ENCODE measurements at places on chromosomes 11 and 22.

DNA sequence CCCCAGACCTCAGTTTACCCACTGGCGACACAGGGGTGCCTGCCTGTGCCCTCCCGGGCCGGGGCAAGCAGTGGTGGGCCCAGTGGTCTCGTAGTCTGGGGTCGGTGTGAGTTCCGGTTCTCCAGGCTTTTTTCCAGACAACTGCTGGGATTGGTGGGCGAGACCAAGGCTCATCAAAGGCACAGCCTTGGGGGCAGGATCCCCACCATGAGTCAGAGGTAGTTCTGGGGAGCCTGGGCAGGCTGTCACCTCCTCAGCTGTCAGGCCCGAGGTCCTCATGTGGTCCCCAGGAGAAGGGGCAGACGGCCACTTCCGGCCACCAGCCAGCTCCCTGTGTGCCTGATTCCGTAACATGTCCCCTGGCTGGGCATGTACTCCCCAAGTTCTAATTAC, 827 bp upstream of the MUC2 start:
- no peak for DNase-seq

GRCh38 chr11:22787551-22788162, 41.9 kb downstream of the SVIP start:
- no peak for DNase-seq

DNA sequence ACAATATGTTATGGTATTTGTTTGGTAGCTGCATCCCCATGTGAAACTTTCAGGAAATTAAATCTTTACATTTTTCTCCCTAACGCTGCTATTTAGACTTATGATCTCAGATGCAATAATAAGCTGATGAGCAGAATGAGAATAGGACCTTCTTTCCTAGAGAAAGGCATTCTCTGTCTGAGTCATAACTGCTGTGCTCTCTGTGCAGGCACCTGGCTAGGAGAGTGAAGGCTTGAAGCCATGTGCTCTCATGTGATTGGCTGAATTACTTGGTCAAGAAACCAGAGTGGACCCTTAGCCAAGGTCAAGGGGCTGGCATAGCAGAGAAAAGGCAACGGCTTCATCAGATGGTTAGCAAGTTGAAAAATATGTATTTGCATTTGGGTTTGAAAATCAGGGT, 185.0 kb downstream of the ADAMTS15 start:
- no peak for DNase-seq

- DNase-seq: no peak
These were observed 29.6 kb downstream of the CAT start for GRCh38 chr11:34468209-34468841.

- DNase-seq: no peak
These were observed 43.3 kb downstream of the RAB38 start for GRCh38 chr11:88131764-88132470.

DNA sequence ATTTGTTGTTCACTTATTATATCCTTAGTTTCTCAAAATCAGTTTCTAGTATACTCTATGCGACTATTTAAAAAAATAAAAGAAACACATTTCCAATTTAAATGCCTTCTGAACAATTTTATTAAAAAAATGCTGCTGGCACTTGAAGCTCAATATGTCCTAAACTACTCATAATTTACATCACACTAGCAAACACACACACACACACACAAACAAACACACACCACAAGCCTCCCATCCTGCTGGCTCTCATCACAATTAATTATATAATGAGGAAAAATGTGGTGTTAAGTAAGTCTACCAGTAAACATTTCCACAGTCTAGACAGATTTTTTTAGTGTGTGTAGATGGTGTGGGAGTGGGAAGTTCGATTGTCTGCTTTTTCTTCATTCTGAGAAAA, 350.3 kb downstream of the AASDHPPT start:
- DNase-seq: no peak

DNA sequence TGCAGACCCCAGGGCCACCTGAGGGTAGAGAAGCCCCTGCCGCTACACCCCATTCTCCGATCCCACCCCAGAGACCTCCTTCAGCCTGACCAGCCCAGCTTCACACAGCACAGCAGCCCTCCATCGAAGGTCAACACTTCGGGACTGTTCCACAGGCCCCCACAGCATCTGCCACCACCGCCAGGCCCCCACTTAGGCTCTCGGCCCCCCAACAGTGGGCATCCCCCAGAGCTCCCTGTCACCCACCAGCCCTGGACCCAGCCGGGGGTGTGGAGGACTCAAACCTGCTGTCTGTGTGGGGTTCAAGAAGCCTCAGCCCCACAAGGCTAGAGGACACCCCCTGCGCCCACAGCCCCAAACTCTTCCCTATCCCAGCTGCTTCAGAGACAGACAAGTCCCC, 6.2 kb downstream of the SBF1 start:
- DNase-seq: no peak

DNA sequence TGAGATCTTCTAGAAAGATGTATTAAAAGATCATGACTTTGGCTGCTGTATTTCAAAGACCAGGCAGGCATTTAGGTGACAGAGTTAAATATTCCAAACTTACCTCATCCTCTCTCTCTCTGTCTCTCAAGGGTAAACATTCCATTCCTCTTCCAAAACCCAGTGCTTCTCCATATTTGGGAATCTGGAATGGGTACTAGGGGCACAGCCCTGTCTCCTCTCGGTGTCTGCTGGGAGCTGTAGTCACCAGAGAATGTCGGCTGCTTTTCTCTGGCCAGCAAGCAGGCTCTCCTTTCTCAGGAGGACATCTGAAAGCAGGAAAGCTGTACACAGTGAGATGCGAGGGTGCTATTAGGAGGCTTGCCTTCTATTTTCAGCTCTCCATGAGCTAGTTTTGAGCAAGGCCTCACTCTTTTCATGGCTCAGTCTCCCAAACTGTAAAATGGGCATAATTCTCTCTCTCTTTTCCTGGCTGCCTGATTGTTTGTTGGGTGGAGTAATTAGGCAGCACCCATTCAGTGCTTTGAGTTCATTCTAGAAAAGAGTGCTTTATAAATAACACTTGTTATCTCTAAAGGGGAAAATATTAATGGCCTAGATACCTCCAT, 9.3 kb upstream of the PEX26 start:
- DNase-seq: no peak

GRCh38 chr11:121448431-121448941, 3.6 kb upstream of the SORL1 start:
- no peak for DNase-seq

DNA sequence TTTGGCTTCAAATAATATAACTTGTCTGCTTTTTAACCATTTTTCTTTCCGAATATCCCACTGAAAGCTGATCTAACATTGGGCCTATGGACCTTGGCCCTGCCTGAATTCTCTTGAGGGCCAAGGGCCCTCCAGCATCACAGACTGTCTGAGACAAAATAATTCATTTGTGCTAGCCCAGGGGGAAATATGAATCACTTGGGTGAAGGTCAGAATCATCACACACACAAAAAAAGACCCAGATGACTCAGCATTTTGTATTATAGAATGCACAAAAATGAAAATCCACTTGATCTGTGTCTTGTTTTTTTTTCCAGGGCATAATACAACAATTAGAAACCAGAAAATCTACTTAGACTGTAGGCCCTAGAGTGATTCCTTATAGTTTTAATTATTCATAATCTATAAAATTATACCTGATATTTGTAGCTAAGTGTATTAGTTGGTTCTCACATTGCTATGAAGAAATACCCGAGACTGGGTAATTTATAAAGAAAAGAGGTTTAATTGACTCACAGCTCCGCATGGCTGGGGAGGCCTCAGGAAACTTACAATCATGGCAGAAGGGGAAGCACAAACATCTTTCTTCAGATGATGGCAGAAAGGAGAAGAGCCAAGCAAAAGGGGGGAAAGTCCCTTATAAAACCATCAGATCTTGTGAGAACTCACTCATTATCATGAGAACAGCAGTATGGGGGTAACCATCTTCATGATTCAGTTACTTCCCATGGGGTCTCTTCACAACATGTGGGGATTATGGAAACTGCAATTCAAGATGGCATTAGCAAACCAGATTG, 15.6 kb upstream of the RDX start:
- DNase-seq: no peak

GRCh38 chr11:10930224-10930971, 72.5 kb upstream of the ZBED5 start:
- no peak for DNase-seq

DNA sequence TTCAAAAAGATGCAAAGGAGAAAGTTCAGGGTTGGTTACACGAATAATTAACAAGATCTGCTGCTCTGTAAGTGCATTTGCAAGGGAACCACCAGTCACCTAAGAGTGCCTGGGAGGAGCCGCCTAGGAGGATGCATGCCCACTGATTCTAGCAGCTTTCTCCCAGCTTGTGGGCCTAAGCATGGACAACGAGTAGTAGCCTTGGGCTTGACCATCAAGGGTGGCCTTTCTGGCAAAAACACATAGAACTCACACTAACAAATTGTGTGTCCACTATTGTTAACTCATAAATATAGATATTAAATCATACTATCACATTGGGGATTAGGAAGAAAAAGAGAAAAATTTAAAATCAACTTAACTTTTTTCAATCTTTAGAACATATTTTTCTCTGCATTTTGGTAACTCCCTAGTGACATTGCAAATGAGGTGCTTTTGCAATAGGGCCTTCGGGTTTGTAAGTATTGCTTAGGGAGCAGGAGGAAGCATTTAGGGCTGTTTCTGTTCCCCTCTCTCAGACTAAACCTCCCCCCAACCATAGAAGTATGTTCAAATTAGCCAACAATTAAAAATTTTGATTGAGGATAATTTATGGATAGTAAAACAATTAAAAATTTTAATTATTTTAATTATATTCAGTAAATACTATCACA, 57.3 kb upstream of the CEP295 start:
- no peak for DNase-seq

DNA sequence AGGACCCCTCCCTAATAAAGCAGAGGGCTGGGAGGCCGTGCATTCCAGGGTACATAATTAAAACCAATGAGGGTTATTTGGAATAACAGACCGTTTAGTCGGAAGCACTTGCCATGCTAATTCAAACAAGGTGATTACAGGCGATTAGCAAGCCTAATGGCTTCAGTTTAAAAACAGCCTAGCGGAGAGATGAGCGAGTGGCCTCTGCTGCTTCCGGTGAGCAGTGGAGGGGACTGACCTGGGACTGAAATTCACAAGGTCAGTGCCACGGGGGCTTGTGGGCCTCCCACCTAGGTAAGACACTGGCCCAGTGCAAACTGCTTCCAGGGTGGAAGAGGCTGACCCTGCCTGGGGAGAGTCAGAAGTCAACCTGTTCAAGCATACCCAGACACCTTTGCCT, 56.8 kb upstream of the ALX4 start:
- DNase-seq: no peak

- DNase-seq: no peak
These were observed 301 bp upstream of the ADM2 start for GRCh38 chr22:50481045-50481439.

DNA sequence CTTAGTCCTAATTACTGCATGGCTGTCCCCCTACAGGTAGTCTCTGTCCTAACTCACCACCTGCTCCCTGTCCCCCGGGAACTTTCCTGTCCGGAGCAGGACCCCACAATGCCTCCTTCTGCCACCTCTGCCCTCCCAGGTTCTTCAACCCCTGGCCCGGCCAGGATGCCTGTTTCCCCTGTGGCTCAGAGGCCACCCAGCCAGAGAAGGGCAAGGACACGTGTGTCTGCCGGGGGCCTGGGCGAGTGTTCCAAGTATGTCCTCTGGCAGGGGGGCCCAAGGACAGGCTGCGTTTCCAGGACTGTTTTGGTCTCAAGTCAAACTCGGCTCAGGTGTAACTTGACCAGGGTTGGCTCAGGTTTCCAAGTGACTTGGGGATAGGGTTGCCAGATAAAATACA, 63.8 kb downstream of the BTG4 start:
- no peak for DNase-seq

- DNase-seq: no peak
These were observed 1.5 kb downstream of the TCIRG1 start for GRCh38 chr11:68040101-68040956.

- no peak for DNase-seq
These were observed 311.0 kb downstream of the BUD13 start for GRCh38 chr11:116461789-116462188.

DNA sequence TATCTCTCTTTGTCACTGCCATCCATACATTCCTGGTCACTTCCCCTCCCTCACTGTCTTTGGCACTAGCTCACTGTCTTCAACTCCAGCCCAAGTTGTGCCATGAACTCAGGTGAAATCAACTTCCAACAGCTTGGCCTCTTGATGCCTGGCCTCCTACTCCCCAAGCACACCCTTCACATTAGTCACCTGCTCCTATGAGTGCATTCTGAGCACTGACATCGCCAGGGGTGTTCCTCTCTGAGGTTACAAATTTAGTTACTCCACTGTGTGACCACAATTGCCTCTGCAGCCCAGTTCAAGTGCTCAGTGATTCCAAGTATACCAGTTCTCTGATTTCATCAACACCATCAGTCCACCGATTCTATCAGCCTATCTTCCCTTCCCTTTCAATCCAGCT, 10.8 kb downstream of the DRD2 start:
- no peak for DNase-seq

DNA sequence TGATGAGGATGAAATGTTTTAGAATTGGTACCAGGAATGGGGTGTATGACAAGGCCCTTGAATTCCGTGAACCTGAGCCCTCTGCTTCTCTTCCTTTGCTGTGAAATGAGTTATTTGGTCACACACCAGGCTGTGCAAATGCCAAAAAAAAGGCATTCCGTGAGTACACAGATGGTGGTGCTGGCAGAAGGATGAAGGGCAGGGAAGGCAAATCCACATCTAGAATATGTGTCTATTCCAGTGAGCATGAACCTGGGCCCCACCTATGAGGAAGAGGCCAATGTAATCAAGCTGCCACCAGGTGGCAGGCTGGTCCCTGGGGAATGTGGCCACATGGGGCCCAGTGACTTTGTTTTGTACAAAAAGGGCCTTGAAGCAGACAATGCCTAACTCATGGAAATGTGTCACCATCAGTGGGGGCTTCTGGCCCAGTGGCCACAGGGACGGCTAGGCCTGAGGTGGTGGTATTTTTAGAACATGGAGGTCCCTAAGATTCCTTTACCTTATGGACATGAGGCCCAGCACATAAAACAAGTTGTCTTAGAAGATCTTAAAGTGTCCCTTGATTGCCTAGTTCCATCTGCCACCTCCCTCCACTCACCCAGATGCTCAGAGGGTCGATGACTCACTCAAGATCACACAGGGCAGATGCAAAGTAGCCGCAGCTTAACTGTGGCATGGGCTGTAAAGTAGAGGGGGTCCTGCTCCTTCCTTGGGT, 3.9 kb upstream of the RNF215 start:
- peak; percentile 52 for DNase-seq

GRCh38 chr11:117607449-117607848, 189.6 kb downstream of the DSCAML1 start:
- DNase-seq: no peak

DNA sequence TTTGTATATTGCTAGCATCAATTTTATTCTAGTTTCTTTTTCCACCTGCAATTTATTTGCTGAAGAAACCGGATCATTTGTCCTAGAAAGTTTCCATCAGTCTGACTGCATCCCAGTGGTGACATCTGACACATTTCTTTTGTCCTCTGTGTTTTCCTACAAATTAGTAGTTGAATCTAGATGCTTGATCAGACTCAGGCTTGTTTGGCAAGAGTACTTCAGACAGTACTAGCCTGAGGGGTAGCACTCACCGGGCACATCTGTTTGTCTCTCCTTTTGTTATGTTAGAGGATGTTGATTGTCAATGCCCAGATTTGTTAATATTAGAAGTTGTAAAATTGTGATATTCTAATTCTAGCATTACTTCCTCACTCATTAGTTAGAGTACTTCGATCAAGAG, 204.8 kb downstream of the SWAP70 start:
- no peak for DNase-seq

Measured in CMK (cell line).